Kidney (tissue), 22 donors: ENCODE measurements at places on chromosomes 2 and 18.

DNA sequence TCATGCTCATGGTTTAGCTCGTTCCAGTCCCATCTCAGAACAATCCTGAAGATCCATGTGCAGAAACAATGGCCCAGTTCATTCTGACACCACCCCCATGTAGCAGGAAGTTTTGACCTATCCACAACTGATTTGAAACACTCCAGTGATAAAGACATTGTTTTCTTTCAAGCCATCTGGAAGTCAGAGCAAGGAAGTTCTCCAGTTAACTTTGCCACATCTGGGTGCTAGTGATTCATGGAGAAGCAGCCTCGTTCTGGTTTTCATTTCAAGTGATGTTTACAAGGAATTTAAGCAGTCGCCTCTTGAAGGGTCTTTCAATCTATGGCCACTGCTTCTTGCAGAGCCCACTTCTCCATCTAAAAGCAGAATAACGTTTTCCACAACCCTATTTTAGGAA is 36.6 kb upstream of the TWIST2 start:
- no peaks in the 10 kb centered on the region for H3K27me3 ChIP-seq
- no peak overlapping the region for H3K4me3 ChIP-seq
- no peaks in the 10 kb centered on the region for H3K4me1 ChIP-seq
- H3K27ac ChIP-seq: no peak overlapping the region
- H3K36me3 ChIP-seq: no peaks in the 10 kb centered on the region

GRCh38 chr2:188645986-188646385 is 328.2 kb upstream of the COL3A1 start:
- no peaks in the 10 kb centered on the region for H3K36me3 ChIP-seq
- no peak overlapping the region for H3K27ac ChIP-seq
- no peaks in the 10 kb centered on the region for H3K27me3 ChIP-seq
- no peak overlapping the region for H3K4me3 ChIP-seq
- no peak for DNase-seq

DNA sequence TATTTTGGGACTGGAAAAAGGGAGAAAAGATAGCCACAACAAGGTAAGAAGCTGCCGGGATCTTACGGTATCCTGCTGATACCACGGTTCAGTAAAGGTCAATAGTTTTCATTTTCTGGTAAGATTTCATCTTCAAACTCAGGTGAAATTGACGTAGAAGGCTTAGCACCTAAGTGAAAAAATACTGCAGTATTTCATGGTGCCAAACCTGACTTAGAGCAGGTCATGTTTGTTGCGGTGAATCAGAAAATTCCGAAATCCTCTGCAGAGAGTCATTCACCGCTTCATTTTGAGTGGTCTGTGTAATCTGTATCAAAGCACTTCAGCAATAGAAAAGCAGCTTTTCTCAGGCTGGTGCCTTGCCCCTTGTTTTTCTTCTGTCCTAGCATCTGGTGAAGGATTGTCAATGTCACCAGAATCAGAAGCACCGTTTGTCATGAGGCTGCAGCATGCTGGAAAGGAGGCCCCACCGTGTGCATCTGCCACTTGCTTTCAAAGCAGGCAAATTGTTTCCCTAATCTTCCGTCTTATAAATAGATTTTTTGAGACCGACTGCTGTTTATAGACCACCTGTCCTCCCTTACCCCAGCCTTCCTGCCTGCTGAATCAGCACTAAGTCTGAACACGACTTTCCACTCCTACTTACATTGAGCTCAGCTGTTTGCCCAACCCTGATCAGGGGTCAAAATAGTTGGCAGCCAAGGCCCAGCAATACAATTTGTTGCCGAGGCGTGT is 156.3 kb downstream of the EML6 start:
- no peaks in the 10 kb centered on the region for H3K27me3 ChIP-seq
- H3K4me1 ChIP-seq: no peaks in the 10 kb centered on the region
- no peak overlapping the region for H3K27ac ChIP-seq

GRCh38 chr2:54572262-54572635 is 116.1 kb downstream of the SPTBN1 start:
- H3K27ac ChIP-seq: peak overlapping the region; percentile 94
- H3K27me3 ChIP-seq: no peaks in the 10 kb centered on the region
- H3K4me1 ChIP-seq: peaks cover 11% of the 10 kb centered on the region

- no peaks in the 10 kb centered on the region for H3K36me3 ChIP-seq
- H3K4me3 ChIP-seq: no peak overlapping the region
- no peak for DNase-seq
- no peak overlapping the region for H3K27ac ChIP-seq
- no peaks in the 10 kb centered on the region for H3K27me3 ChIP-seq
Measured at GRCh38 chr2:101188683-101189405, 37.7 kb upstream of the TBC1D8 start.

- H3K27ac ChIP-seq: no peak overlapping the region
- H3K4me1 ChIP-seq: no peaks in the 10 kb centered on the region
- no peak for DNase-seq
- no peaks in the 10 kb centered on the region for H3K27me3 ChIP-seq
Measured at GRCh38 chr2:225052703-225053102, 10.4 kb upstream of the DOCK10 start.

GRCh38 chr2:196711625-196712024 is 72.1 kb downstream of the CCDC150 start:
- no peak overlapping the region for H3K27ac ChIP-seq
- no peak overlapping the region for H3K4me3 ChIP-seq
- no peaks in the 10 kb centered on the region for H3K27me3 ChIP-seq
- H3K4me1 ChIP-seq: no peaks in the 10 kb centered on the region

GRCh38 chr2:234772733-234773060 is 179.1 kb upstream of the SH3BP4 start:
- no peaks in the 10 kb centered on the region for H3K36me3 ChIP-seq
- H3K4me1 ChIP-seq: no peaks in the 10 kb centered on the region
- DNase-seq: no peak
- no peak overlapping the region for H3K27ac ChIP-seq
- no peak overlapping the region for H3K4me3 ChIP-seq

GRCh38 chr2:105644174-105644980 is 100.3 kb upstream of the NCK2 start:
- H3K27me3 ChIP-seq: no peaks in the 10 kb centered on the region
- H3K4me3 ChIP-seq: peak overlapping the region; percentile 21
- peaks cover 5% of the 10 kb centered on the region for H3K4me1 ChIP-seq

DNA sequence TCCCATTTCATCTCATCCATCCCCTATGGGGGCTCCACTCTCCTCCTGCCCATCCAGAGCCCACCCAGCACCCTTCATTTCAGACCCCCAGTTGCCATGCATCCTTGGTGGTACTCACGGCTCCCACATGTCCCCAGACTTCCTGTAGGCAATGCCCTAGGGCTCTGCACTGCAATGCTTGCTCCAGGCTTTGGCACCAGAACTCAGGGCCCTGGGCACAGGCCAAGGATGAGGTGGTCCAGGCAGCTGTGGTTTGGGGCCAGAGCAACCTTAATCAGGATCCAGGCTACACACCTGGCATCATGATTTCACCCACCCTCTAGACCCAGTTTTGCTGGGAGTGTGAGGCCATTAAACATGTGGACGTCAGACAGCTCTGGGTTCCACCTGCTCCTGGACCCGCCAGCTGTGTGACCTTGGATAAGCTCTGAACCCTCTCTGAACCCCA is 414 bp downstream of the SFTPB start:
- H3K36me3 ChIP-seq: no peaks in the 10 kb centered on the region
- no peak overlapping the region for H3K27ac ChIP-seq
- no peak overlapping the region for H3K4me3 ChIP-seq
- no peaks in the 10 kb centered on the region for H3K27me3 ChIP-seq

GRCh38 chr2:71275939-71276310 is 49.0 kb upstream of the PAIP2B start:
- H3K27ac ChIP-seq: no peak overlapping the region
- no peaks in the 10 kb centered on the region for H3K4me1 ChIP-seq
- no peaks in the 10 kb centered on the region for H3K36me3 ChIP-seq
- H3K4me3 ChIP-seq: no peak overlapping the region
- H3K27me3 ChIP-seq: peaks cover 17% of the 10 kb centered on the region

- no peak overlapping the region for H3K4me3 ChIP-seq
- H3K27me3 ChIP-seq: no peaks in the 10 kb centered on the region
- no peak overlapping the region for H3K27ac ChIP-seq
- H3K4me1 ChIP-seq: no peaks in the 10 kb centered on the region
Measured at GRCh38 chr2:173124441-173124840, 48.8 kb downstream of the MAP3K20 start.

GRCh38 chr2:36618381-36618780 is 20.4 kb upstream of the FEZ2 start:
- peak; percentile 64 for DNase-seq
- no peak overlapping the region for H3K4me3 ChIP-seq
- no peaks in the 10 kb centered on the region for H3K4me1 ChIP-seq
- H3K27me3 ChIP-seq: no peaks in the 10 kb centered on the region
- H3K27ac ChIP-seq: no peak overlapping the region

GRCh38 chr2:26639685-26640243 is 1.4 kb downstream of the CIB4 start:
- H3K27ac ChIP-seq: no peak overlapping the region
- H3K36me3 ChIP-seq: no peaks in the 10 kb centered on the region
- DNase-seq: no peak
- H3K27me3 ChIP-seq: no peaks in the 10 kb centered on the region
- no peaks in the 10 kb centered on the region for H3K4me1 ChIP-seq
- no peak overlapping the region for H3K4me3 ChIP-seq

DNA sequence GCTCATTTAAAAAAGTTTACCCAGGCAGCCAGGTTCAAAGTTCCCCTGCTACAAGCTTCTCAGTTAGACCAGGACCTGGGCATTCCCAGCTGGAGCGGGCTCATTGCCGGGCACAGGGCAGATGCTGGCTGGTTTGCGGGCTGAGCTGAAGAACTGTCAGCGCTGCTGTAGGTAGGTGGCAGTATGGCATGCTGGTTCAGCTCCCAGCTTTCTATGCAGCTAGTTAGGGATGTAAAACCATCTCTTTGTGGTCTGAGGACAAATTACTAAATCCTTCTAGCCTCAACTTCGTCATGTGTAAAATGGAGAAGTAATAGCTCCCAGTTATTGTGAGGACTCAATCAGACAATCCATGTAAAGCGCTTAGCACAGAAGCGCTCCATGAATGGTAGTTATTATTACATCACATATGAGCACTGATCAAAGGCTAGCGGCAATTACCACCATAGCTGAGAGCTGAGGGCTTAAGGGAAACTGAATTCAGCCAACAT is 2.4 kb upstream of the LDLRAD4 start:
- H3K36me3 ChIP-seq: no peaks in the 10 kb centered on the region
- H3K27me3 ChIP-seq: no peaks in the 10 kb centered on the region
- H3K4me1 ChIP-seq: no peaks in the 10 kb centered on the region
- peak overlapping the region; percentile 5 for H3K27ac ChIP-seq

GRCh38 chr2:74092275-74092674 is 55.4 kb downstream of the BOLA3 start:
- H3K4me3 ChIP-seq: no peak overlapping the region
- no peaks in the 10 kb centered on the region for H3K4me1 ChIP-seq
- no peak for DNase-seq

DNA sequence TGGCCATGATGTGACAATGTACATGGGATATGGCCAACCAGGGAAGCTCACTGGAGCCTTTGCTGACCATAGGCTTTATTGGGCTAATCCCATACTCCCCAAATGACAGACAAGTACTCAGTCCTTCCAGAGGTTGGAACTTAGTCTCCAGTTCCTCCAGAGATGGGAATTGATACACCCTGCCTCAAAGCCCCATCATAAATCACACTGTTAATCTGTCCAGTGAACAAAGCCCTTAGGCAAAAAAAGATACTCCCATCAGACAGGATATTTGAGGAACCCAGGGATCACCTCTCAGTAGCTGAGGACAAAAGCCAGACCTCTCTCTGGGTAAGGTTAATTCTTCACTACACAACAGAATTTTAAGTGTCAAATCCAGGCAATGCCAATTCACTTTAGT is 247.5 kb upstream of the CDH20 start:
- DNase-seq: peak; percentile 36
- H3K27me3 ChIP-seq: no peaks in the 10 kb centered on the region
- H3K27ac ChIP-seq: no peak overlapping the region
- no peaks in the 10 kb centered on the region for H3K36me3 ChIP-seq
- H3K4me1 ChIP-seq: no peaks in the 10 kb centered on the region

DNA sequence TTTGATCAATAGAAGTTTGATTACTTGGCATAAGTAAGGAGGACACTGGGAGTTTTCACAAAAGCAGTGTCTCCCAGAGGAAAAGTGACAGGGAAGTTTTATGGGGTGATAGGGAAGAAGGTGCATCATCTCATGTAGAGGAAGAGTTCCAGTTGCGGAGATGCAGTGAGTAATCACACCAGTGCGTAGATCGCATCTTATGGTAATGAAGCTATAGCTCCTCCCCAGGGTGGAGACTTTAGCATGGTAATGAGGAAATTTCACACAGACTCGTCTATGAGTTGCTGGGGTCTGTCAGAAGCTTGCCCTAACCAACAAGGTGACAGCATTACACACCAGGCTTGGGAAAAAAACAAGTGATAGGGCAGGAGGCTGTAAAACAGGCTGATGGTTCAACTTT is 49.0 kb downstream of the KYNU start:
- no peaks in the 10 kb centered on the region for H3K27me3 ChIP-seq
- no peak for DNase-seq
- no peak overlapping the region for H3K4me3 ChIP-seq
- H3K36me3 ChIP-seq: no peaks in the 10 kb centered on the region
- H3K4me1 ChIP-seq: no peaks in the 10 kb centered on the region

- no peak overlapping the region for H3K27ac ChIP-seq
- H3K27me3 ChIP-seq: no peaks in the 10 kb centered on the region
- no peaks in the 10 kb centered on the region for H3K4me1 ChIP-seq
- no peak for DNase-seq
- no peak overlapping the region for H3K4me3 ChIP-seq
Measured at GRCh38 chr18:5518899-5519371, 24.9 kb downstream of the EPB41L3 start.

GRCh38 chr2:38093527-38094165 is 17.7 kb upstream of the CYP1B1 start:
- H3K27me3 ChIP-seq: no peaks in the 10 kb centered on the region
- no peak overlapping the region for H3K4me3 ChIP-seq
- peaks cover 10% of the 10 kb centered on the region for H3K4me1 ChIP-seq
- no peak overlapping the region for H3K27ac ChIP-seq

GRCh38 chr18:37662099-37662498 is 96.5 kb upstream of the CELF4 start:
- H3K36me3 ChIP-seq: no peaks in the 10 kb centered on the region
- no peak overlapping the region for H3K4me3 ChIP-seq
- H3K27me3 ChIP-seq: no peaks in the 10 kb centered on the region
- DNase-seq: no peak
- H3K27ac ChIP-seq: no peak overlapping the region

DNA sequence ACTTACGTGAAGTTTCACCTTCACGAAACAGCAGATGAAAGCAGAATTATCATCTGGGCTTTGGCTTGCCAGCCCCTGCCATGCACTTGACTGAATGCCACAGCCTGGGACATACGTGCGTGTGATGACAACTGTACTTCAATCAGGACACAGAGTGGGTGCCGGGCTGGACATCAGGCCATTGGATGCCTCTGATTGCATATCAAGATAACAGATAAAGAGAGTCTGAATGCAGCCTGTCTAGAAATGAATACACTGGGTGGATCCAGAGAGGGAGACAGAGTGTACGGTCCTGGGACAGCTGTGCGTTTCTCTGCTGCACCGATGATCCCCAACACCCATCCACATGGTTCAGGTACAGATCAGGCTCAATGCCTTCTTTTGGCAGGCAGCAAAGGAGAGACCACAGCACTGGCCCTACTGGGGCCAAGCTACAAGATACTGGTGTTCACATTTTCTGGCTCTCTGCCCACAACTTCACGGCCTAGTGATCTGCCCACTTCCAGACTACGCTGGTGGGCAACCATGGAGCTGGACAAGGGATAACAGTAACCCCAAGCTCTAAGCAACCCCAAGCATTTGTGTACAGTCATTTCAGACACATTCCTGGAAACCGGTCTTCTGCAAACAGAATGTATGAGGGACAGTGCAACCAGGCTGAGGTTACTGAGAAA is 35.6 kb downstream of the FBLN7 start:
- H3K4me3 ChIP-seq: no peak overlapping the region
- H3K4me1 ChIP-seq: no peaks in the 10 kb centered on the region
- DNase-seq: peak; percentile 46

GRCh38 chr2:151959238-151959637 is 131.0 kb upstream of the ARL5A start:
- no peak overlapping the region for H3K4me3 ChIP-seq
- no peak overlapping the region for H3K27ac ChIP-seq
- DNase-seq: no peak
- H3K4me1 ChIP-seq: no peaks in the 10 kb centered on the region
- no peaks in the 10 kb centered on the region for H3K36me3 ChIP-seq
